ENCODE measurements at places on chromosomes 4 and X.
A peak's percentile ranks its signal among the peaks of the same experiment; 100 is the strongest.

- no peak for DNase-seq
Measured at GRCh38 chrX:33465137-33465536, 253.8 kb upstream of the DMD start.

DNA sequence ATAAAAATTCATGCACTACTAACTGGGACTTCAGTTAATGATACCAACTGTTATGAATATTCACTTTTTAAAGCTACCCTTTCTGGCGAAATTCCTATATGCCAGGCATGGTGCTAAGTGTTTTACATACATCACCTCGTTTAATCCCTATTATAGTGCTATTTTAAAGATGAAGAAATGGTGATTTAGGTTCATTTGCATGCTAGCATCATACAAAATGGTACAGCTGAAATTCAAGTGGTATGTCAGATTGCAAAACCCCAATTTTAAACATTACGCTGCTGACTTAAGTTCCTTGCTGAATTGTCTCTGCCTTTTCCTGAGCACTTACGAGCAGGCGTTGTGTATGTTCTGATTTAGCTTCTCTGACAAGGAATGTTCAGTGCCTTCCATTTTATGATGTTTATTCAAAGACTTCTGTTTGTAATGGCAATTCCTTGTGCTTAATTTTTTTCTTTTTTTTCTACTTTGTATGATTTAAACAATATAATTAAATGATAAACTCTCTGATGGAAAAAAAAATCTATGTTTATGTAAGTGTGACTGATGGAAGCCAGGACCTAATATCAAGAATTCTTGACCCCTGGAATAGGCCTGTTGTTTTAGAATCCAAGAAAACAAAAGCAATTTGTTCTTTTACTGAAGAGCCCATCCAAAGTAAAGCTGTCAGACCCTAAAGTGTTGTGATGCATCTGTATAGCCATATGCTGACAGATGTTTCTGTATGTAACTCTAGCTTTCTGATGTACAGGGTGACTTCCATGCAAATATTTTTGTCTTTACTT lies 148.1 kb downstream of the PCDH7 start:
- DNase-seq: no peak

GRCh38 chr4:118843237-118843636 lies 7.3 kb upstream of the SEC24D start:
- no peak for DNase-seq

GRCh38 chr4:128854433-128854832 lies 44.9 kb downstream of the JADE1 start:
- DNase-seq: no peak

GRCh38 chr4:110617646-110618580 lies 5.0 kb downstream of the PITX2 start:
- DNase-seq: no peak

DNA sequence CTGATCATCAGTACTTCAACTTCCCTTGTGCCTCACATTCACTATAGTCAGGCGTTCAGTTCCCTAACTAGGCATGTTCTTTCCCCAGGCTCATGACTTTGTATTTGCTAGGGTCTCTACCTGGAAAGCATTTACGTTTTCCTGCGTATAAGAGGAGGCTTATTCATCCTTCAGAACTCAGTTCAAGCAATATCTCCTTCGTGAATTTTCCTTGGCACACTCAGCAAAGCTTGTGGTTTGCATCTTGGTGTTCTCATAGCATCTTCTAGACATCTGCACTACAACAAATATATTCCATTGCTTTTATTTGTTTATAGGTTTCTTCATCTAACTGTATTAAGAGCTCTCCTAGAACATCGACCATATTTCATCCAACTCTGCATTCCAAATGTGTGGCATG lies 2.6 kb downstream of the CXCL6 start:
- no peak for DNase-seq

- DNase-seq: peak; percentile 60
Measured at GRCh38 chrX:56813318-56813837, 84.3 kb downstream of the NBDY start.

GRCh38 chr4:106762666-106763443 lies 273.3 kb downstream of the DKK2 start:
- DNase-seq: no peak

DNA sequence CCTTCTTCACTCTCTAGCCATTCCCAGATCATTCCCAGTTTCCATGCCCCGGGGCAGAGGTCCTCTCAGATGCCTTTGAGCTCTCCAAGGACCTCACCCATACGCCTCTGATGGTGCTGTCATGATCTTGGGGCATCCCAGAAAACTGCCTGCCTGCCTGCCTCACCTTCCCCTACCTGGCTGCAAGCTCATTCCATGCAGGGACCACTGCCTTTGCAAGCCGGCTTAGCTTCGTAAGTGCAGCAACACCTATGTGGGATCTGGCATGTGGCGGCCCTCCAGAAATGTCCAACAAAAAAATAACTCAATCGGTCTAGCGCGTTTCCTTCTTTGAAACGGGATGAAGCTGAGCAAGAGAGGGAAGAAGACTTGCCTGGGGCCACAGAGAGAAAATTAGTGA lies 53.0 kb downstream of the C4orf50 start:
- DNase-seq: no peak

DNA sequence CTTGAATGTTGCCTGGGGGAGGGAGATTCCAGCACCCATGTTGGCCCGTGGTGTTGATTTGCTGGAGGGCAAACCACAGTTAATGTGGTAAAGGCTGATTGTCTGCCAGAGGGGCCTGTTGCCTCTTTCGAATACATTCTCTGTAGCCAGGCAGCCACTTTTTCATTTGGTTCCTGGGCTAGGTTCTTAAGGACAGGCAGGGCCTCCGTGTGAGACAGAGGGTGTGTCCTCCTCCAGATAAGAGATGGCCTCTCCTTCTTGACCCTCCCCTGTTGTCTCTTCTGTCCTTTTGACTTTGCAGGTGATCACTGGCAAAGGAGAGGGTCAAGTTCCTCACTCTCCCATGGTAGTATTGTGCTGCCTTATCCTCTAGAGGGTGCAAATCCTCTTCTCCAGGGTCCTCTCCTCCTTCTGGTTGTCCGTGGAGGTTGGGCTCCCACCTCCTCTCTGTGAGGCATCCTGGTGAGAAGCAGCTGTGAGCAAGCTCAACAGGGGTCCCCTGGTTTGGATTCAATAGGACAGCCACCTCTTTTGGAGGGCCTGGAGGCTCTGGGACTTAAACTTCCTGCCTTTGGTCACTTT lies 44.9 kb downstream of the ZNF182 start:
- no peak for DNase-seq
